ENCODE measurements at places on chromosomes 4 and X.
A peak's percentile ranks its signal among the peaks of the same experiment; 100 is the strongest.

DNA sequence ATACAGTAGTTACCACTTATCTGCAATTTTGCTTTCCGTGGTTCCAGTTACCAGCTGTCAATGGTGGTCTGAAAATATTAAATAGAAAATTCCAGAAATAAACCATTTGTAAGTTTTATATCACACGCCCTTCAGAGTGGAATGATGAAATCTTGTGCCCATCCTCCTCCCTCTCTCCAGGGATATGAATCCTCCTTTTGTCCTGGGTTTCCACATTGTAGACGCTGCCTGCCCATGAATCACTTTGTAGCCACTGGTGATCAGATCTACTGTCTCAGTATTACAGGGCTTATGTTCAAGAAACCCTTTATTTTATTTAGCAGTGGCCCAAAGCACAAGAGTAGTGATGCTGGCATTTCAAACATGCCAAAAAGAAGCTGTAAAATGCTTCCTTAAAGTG, 198.6 kb downstream of the KCNIP4 start:
- no peak for DNase-seq

DNA sequence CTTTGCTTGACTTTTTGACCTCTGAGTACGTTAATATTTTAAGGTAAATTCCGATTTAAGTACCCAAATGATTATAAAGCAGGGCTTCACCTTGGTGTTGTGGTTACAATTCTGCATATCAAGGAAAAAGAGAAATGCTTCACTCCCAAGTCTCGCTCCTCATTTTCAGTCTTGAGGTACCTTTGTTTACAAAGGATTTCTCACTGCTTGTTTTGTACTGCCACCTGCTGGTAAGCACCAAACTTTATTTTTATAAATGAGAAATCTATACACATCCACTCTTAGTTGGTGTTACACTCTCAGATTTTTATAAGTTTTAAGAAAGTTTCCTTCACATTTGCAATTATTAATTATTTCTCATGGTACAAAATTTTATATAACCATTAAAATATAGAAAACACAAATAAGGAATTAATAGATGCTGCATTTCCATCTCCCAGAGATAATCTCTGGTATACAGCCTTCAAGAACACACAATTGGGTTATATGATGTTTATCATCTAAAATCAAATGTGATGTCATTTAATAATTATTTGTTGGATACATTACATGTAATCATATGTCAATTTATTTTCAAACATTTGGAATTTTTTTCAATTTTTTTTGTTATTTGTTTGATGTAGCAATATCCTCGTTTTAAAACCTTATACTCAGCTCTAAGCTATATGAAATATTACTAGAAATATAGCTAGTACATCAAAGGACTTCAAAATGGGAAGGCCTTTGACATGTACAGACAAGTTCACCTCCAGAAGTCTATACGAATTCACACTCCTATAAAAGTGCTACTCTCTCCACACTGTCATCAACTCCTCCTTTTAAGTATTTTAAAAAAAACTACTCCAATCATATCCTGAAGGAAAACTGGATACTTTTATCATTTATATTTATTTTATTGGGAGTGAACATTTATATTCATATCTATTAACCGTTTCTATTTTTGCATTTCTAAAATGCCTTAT, 179.9 kb downstream of the KCNIP4 start:
- peak; percentile 56 for DNase-seq

DNA sequence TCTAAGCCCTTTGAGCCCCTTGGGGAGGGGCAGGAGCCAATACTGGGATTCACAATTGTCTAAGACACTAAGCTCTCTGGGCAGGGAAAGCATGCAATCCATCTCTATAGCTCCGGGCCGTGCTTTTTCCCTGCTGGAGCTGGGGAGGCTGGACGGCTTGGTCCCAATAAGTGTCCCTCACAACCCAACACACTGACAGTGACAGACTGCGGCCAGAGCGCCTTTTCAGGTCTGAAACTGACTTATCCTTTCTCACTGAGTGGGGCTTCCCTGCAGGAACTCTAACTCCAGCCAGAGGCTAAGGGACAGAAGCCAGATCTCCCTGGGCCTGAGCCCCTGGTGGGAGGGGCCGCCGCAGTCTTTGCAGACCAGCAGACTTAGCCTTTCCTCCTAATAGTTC, 146.6 kb upstream of the PBDC1 start:
- no peak for DNase-seq

- no peak for DNase-seq
These were observed 7.2 kb upstream of the NEUROG2 start for GRCh38 chr4:112523008-112523721.

DNA sequence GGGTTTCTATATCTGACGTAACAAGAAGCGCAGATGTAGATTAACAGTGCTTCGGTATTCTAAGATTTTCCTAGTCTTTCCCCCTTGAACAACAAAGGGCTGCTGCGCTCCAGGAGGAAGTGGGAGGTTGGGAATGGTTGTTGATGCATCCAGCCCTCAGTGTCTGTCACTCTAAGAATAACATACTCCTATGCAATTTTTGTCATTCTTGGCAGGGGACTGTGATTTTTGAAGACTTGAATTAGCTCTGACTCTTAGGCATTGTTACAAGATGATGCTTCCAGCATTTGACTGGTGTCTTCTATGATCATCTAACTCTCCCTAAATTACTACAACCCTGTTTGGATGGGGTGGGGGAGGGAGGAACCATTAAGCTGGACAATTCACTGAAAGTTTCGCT, 394.2 kb downstream of the ARHGAP24 start:
- no peak for DNase-seq

DNA sequence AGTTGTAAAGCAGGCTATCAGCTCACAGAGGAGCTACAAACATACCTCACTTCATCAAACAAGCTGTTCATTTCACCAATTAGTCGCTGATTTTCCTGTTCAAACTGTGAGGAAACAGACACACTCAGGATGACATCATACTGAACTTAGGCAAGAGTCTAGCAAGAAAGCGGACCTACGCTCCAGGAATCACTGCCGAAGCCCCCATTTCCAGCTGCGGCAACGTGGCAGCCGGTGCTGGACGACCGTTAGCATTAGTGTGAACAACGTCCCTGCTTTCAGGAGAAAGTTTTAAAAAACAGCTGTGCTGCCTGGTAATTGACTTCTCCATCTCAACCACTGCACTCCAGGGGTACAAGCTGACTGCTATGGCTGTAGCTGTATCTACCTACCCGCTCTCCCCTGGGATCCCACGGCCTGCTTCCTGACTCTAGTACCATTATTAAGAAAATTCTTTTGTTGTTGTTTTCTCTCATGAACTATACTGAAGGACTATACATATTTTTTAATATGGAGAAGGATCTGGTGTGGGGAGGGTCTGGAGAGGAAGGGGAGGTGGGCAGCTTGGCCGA, 38.3 kb downstream of the NSG1 start:
- DNase-seq: no peak

GRCh38 chr4:118973295-118973694, 84.6 kb downstream of the SYNPO2 start:
- DNase-seq: no peak

DNA sequence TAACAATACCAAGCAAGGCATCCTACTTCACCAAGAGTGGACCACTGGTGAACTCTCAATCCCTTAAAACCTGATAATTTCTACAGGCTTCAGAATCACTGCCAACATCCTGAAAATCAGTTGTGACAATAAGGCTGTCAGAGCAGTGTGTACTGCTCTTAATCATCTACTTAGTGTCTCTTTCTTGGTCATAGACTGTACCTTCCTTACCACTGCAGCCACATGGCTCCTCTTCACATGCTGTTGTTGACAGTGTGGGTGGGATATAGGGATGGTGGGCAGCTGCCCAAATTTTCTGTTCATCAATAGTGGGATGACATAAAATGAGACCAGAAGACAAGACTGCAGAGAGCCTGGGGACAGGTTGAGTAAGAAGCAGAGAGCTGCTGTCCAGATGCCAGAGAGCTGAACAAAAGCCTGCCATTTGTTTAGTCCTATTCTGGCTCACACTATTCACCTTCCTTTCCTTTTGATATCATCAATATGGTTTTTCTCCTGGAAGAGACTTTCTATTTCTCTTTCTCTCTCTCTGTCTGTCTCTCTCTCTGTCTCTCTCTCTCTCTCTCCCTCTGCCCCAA, 178.9 kb downstream of the MGST2 start:
- peak; percentile 17 for DNase-seq

GRCh38 chr4:8230891-8231290, 31.8 kb downstream of the SH3TC1 start:
- DNase-seq: no peak

- no peak for DNase-seq
These were observed 48.6 kb downstream of the NPY5R start for GRCh38 chr4:163392328-163392727.

DNA sequence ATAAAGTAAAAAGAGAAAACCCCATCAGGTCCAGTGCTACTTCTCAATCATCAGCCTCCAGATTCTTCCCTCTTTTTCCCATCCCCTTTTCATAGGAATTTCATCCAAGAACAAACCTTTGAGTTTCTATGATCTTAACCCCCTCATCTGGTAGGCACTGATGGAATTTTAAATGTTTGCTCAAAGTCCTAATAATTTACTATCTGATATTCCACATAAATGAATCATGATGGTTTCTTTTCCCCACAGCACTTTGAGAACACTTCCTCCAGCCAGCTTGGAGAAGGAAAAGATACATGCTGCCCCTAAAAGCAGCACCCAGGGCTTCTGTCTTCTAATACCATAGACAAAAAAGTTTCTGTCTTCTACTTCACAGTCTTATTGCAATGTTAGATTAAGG, 19.4 kb upstream of the KLHL8 start:
- no peak for DNase-seq

GRCh38 chr4:120672076-120672475, 250.4 kb downstream of the PRDM5 start:
- DNase-seq: no peak

DNA sequence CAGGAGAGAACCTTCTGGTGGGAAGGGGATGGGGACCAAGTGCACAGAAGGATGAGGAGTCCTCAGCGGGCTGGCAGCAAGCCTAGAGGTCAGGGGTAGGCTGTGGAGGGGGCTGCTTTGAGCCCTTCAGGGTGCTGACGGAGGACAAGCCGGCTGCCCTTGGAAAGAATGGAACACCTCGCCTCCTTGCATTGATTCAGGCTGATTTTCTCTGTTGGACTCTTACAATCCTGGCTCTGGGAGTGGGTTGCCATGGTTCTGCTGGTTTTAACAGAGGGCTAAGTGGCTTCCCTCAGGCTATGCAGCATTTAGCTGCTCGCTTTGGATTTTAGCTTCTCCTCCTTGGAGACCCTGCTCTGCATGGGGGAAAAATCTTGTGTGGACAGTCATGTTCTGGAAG, 49.4 kb upstream of the CHRNA9 start:
- no peak for DNase-seq

GRCh38 chrX:13257223-13258051, 62.4 kb downstream of the ATXN3L start:
- DNase-seq: no peak

- DNase-seq: no peak
These were observed 50.4 kb downstream of the CCDC160 start for GRCh38 chrX:134287346-134287745.

DNA sequence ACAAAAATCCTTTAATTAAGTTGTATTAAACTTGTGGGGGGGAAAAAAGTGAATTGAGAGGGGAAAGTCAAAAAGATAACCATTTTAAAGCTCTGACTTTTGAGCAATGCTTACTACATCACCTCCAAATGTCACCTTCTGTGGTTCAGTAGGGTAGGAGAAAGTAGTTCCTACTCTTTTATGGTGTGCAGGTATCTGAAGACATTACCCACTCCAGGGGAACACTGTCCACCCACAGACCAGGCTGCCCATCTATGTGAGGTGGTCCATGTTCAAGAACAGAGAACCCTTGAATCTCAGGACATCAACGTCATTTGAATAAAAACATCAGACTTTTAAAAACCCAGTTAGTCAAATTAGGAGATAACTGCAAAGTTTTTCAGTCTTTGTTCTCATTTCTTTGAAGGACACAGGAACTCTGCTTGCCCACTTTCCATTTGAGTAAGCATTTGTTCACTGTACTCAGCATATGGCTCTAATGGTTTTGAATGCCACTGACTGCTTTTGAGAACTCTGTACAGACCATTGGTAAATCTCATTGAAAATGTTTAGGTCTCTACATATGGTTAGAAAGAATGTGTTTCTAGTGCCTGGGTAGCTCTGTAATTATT, 18.4 kb downstream of the NMU start:
- no peak for DNase-seq

- no peak for DNase-seq
These were observed 27.9 kb downstream of the IQSEC2 start for GRCh38 chrX:53253293-53254020.

GRCh38 chr4:55876387-55876786, 22.9 kb downstream of the EXOC1 start:
- DNase-seq: no peak

- no peak for DNase-seq
These were observed 103.1 kb upstream of the FAM47B start for GRCh38 chrX:34839451-34839850.

DNA sequence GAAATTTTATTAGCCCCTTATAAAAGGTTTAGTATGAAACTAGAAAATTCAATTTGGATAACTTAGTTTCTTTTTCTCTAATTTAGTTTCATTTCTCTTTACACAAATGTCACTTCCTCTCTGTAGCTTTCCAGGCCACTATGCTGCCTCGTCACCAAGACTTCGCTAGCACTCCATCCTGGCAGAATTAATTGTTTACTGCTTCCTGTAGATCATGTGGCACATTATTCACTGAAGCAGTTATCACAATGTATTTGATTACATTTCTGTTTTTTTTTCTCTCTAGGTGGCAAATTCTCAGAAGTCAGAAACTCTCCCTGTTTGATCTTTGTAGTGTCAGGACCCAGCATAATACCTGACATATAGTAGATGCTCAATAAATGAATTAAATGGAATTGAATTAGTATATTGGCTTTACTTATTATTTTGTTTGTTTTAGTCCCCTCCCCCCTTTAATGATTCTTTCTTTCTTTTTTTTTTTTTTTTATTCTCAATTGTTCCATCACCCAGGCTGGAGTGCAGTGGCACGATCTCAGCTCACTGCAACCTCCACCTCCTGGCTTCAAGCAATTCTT, 9.3 kb upstream of the SAT1 start:
- DNase-seq: no peak

DNA sequence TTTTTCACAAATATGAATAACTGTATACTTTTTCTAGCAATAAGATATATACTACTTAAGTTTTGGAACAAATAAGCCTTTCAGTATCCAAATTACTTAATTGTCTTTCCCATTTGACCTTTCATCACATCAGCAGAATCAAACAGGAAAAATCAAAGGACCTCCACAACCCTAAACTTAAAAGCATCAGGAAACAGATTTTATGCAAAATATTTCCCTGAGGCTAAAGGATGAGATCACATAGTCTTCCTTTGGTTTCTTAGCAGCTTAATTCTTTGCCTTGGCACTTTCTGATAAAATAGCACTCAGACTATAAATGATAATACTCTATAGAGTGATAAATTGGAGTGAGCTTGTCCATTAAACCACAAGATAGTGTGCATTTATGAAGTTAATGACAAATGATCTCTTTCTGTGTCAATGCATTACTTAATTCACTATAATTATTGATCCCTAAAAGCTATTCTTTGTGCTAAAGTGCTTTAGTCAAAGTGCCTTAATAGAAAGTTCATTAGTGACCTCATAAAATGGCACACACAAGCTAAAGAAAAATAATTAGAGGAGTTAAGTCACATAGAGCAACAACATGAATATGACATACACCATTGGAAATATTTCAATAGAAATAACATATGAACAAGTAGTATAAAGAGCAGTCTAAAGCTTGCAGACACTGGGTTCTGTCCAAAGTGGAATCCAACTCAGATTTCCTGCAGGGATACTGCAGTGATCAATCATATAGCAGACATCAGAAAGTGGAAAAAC, 15.7 kb upstream of the NDST3 start:
- DNase-seq: no peak

GRCh38 chr4:118120120-118120760, 86.0 kb downstream of the NDST3 start:
- DNase-seq: no peak

All from NCI-H1694 treated with DMSO at 0.1 percent for 48 hours (cell line).